Activated CD4-positive, alpha-beta T cell treated with anti-CD3 and anti-CD28 coated beads, Interleukin-2, Interleukin-6, amounts not matched to agents 100 ng/mL and 50 ng/mL, durations not matched to agents 16 hours and 8 hours (primary cell): ENCODE measurements at places on chromosomes 4 and X.

- no peak for DNase-seq
These were observed 27.4 kb downstream of the SEL1L3 start for GRCh38 chr4:25835384-25835783.

DNA sequence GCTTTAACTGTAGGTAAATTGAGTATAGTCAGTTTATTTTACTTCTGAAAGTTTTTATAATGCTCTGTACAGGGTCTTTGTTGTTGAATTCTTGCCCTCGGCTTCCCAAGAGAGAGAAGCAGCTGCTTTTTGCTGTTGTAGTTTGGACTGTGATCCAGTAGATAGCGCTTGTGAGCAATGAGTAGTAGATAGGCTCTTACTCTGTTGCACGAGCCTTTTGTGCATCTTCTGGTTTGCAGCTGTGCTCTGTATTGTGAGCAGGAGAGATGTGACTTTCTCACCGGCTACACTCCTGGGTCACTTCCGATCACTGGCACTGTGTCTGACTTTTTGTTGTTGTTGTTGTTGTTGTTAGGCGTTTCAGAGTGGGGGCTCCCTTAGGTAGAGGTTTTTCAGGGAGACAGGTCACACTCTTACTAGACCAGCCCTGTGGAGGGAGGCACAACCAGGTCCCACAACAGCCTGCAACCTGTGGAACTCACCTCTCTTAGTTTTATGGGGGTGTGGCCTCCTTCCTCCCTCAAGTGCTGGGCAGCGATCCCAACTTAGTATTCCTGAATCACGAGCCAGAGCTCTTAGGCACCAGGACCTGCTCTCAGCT, 822.1 kb upstream of the GALNTL6 start:
- peak; percentile 4 for DNase-seq

DNA sequence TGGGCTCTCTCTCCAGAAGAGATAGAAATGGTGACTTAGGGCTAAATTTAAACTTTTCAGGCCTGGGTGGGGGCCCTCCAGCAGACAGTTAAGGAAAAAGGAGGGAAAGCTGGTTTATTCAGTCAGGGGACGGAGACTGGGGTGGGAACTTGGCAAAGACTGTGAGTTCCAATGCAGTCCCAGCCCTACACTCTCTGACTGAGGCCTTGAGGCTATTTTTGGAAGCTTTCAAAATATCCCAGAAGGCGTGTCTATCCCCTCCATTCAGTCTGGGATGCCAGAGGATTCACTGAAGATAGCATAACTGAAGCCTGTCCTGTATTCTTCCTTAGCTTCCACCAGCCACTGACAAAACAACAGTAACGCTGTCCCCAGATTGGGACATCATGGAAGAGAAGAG, 32.1 kb upstream of the MSN start:
- DNase-seq, result no peak

GRCh38 chrX:76127341-76127740, 45.5 kb upstream of the PBDC1 start:
- DNase-seq, result no peak

GRCh38 chr4:93828332-93828994, at the start of gene ATOH1:
ATOH1 (plus strand) TSS chr4:93828753; CDS start chr4:93828927, 174 bp downstream.
- no peak for DNase-seq

- no peak for DNase-seq
These were observed 112.9 kb upstream of the NOCT start for GRCh38 chr4:138902705-138903104.

- DNase-seq, result no peak
These were observed 3.7 kb downstream of the KLB start for GRCh38 chr4:39410415-39410814.

DNA sequence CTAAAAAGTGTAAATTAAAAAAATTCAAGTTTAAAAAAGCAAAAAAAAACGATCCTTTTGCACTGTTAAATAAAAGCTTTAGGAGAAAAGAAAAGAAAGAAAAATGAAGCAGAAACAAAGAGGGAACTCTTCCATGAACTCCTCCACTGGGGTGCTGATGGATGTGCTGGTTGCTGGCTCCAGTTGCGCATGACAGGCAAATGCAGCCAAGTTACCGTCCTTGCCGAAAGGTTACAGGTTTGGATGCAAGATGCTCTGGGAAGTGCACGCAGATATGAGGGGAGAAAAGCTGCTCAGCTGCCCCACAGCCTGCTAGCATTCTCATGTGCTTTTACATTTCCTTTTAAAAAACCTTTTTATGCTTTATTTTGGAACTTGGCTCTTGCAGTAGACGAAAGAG, 58.5 kb downstream of the HADH start:
- DNase-seq, result no peak

DNA sequence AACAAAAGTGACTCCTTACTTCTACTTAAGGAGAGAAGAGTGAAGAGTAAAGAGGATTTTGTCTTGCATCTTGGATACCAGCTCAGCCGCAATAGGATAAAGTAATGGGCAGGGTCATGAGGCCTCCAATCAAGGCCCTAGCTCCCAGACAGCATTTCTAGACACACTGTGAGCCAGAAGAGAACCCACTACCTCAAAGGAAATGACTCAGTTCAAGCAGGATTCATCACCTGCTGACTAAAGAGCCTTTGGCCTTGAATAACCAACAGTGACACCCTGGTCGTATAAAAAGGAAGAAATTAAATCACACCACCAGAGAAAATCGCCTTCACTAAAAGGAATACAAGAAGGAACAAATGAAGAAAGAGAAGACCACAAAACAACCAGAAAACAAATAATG, 416.1 kb downstream of the PCDH18 start:
- no peak for DNase-seq

- DNase-seq, result no peak
These were observed 365.6 kb upstream of the EDA2R start for GRCh38 chrX:67004451-67004850.

DNA sequence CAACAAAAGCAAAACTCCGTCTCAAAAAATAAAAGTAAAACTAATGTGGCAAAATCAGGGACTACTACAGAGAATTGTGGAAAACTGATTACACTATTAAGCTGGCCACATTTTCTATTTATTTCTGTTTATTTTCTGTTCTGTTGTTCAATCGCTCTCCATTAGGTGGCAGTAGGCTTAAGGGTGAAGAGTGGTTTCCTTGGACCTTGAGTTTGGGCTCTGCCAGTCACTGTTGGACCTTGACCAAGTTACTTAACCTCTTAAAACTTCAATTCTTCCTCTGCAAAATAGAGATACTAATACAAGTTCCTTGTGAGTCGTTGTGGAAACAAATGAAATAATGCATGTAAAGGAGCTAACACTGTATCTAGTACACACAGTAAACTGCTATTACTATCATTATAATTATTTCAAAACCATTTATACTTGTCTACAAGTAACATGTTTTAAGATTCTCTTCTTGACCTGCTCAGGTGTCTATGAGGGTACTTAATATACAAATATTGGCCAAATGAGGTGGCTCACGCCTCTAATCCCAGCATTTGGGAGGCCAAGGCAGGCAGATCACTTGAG, 15.2 kb downstream of the HSD17B11 start:
- DNase-seq, result peak; percentile 33

DNA sequence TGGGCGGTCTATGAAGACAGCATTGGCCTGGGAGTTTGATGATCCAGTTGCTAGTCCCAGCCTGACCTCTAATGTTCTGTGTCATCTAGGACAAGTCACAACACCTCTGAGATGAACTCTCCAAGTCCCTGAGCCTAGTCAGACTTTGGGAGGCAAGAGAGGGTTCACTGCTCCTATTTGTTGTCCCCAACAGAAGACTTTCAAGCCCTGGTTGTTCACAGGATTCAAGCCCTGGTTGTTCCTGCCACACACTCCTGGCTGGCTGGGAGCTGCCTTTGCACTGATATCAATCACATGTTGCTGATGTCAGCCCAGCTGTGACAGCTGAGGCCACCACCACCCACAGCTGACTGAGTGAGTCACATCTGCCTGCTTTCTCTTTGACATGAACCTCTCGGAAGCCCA, 253.2 kb upstream of the RASGEF1B start:
- peak; percentile 72 for DNase-seq

GRCh38 chr4:152540941-152541340, 5.0 kb upstream of the FBXW7 start:
- DNase-seq, result no peak

DNA sequence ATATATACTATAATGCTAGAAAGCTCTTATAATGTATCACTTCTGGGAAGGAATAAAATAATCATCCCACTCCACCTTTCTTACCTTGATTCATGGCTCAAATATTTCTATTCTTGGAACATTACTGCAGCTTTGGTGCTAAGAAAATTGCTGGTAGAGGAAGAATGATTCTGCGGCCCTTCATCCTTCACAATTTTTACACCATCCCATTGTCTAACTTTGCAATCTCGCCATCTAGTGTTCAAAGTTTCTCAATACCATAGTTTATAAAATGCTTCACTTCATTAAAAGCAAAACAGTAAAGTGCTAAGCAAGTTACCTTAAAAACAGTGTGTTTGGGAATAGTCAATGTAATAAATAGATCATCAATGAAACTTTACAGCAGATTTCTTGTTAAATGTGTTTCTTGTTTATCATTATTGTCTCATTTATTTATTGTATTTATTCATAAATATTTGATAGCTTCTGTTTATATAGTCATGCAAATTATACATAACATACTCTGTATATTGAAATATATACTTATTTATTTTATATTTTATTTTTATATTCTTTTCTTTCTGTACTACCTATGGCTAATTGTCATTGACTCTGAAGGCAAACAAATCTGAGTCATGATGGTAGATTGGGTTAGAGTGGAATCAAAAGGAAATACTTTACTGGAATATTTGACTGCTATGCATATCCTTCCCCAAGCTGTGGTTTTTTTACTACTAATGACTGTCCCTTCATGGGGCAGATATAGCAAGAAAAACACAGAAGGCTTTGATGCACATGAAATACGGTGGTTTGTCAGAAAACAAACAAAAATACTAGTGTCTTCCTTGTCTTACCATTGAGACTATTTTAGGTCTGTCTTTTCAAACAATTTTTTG, 390.7 kb downstream of the MAPK10 start:
- peak; percentile 8 for DNase-seq

- DNase-seq, result no peak
These were observed 28.5 kb downstream of the TAF7L start for GRCh38 chrX:101262590-101262989.
